ENCODE measurements at places on chromosomes 6 and 20.

GRCh38 chr20:16848061-16848460 lies 99.9 kb downstream of the OTOR start:
- DNase-seq = no peak

GRCh38 chr6:49565855-49566254 lies 15.4 kb downstream of the C6orf141 start:
- DNase-seq = no peak

DNA sequence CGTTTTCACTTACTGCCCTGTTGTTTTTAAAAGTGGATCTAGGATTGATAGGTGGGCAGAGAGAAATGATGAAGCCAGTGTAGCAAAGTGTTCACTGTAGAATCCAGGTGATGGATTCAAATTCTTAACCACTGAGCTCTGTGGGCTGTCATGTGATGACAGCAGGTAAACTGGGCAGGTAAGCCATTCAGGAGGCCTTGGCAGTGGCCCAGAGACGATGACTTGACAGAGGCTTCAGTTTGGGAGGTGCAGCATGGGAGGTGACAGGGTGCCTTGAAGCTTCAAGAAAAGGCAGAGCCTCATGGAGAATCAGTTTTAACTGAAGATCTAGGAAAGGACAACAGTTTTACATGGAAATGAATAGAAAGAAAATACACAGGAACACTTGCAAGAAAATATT lies 2.0 kb downstream of the NAA20 start:
- DNase-seq = no peak

DNA sequence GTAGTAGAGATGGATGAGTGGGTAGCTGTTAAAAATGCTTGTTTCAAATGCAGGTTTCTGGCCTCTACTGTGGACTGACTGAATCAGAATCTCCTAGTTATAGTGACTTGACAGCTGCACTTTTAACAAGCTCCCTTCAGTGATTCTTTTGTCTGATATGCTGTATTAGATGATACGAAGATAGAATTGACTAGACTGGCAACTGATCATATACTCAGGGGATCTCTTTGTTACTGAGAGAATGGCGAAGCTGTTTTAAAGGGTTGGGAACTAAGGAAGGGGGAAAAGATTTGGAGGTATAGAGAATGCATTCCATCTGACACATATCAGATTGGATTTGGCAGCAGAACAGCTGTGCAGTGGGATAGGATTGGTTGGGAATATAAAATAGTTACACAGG lies 7.0 kb downstream of the ENPP4 start:
- no peak for DNase-seq

- DNase-seq = no peak
Observed at GRCh38 chr20:41133709-41134361, 3.5 kb upstream of the PLCG1 start.

DNA sequence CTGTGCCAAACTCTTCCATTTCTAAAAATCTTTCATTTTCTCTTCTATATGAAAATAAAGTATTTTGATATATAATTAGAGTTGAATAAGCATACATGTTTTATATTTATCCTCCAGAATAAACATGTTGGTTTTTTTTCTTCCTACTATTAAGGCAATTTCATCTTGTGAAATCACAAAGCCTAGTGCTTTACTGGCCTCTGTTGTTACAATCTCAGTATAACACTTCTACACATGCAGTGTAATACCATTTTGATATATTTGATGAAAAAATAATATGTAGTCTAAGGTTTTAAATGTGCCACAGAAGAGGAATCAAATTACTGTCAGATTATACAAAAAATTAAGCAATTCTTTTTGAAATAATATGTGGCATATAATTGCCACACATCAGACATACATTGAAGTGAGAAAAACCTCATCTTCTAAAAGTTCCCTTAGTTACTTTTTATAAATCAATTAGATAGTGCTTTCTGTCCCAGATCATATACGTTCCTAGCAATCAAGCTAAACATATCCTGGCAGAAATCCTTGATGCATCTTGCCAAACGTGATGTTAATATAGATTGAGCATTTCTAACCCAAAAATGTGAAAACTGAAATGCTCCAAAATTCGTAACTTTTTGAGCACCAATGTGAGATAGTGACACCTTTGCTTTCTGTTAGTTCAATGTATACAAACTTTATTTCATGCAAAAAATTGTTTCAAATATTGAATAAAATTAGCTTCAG lies 225.1 kb upstream of the MANEA start:
- DNase-seq = no peak

DNA sequence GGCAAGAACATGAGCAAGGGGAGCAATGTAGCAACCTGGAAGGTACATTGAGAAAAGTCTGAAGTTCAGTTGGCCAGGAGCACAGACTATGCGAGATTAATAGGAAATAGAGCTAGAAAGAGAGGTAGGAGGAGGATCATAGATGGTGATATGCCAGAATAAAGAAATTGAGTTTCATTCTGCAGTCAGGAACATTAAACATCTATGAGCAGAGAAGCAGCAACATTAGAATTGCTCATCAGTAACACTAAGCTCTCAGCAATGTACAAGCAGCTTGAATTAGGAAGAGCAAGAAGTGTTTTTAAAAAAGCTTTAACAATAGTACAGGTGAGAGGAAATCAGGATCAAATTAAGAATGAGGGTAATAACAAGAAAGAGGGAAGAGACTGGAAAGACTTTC lies 467.9 kb downstream of the PHF3 start:
- no peak for DNase-seq

GRCh38 chr6:20589266-20589665 lies 55.0 kb downstream of the CDKAL1 start:
- no peak for DNase-seq

DNA sequence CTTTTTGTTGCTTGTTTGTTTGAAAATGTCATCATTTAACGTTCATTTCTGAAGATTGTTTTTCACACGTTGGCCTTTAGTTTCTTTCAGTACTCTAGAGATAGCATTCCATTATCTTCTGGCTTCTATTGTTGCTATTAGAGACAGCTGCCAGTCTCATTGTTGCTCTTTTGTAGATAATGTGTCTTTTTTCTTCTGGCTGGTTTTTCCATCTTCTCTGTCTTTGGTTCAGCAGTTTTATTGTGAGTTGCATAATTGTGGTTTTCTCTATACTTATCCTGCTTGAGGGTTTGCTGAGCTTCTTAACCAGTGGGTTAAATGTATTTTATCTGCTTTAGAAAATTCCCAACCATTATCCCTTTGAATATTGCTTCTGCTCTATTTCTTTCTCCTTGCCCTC lies 23.2 kb upstream of the AIG1 start:
- no peak for DNase-seq

DNA sequence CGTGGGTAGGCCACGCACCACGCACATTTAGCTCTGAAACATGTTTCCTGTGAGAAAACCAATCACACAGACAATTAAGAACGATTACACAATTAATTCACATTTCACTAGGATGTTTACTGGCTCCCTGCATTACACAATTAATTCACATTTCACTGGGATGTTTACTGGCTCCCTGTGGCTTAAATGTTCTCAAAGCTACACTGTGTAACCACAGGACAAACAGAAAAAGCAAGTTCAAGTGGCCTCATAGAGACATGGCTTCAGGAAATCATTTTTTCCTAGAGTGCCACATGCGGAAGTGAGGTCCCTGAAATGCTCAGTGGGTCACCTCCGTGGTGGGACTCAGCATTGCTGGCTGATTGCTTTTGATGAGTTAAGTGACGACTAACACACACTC lies 61.7 kb upstream of the XRN2 start:
- no peak for DNase-seq

- DNase-seq = no peak
Observed at GRCh38 chr6:106886081-106886843, 88.3 kb downstream of the CD24 start.

DNA sequence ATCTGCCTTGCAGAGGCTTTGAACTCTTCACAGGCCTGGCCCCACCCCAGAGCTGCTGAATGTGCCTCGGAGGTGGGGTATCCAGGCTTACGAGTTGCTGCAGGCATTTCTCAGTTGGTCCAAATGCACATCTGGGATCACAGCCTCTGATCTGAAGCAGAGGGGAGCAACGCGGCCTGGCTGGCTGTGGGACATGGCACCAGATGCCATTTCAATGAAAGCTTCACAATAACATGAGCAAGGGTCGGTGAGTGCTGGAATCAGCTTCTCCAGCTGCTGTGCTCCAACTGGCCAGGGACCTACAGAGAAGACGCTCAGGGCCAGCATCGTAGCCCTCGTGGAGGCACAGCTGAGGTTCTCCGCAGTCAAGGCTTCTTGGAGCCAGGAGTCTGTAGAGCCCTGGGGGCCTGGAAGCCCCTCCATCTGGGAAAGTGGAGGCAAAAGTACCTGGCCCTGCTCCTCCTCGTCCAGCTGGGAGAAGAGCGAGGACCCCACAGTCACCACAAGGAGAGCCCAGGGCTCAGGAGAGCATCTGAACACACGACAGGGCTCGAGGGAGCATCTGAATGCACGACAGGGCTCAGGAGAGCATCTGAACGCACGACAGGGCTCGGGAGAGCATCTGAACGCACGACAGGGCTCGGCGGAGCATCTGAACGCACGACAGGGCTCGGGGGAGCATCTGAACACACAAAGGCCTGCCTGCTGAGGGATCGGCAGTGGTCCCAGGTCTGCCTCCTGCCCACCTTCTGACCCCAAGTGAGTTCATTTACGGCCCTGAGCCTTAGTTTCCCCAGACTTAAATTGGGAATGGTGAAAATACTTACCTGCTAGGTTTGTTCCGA lies 165.2 kb downstream of the DLL1 start:
- DNase-seq = no peak

GRCh38 chr6:35954333-35954732 lies 33.4 kb upstream of the SRPK1 start:
- no peak for DNase-seq

DNA sequence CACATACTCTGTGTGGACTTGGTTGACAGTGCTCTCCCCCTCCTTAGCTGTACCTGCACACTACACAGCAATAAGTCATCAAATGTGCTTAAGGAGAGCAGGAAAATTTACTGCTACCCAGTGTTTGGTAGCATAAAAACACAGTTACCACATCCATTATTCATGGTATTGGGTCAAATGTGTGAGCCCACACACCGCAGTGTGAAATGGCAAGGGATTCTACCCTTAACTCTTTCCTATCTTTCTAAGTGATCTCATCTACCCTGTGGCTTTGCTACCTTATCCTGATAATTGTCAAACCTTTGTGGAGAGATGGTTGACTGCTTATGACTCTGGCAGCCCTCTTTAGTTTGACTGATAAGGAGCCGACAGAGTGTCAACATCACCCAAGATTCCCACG lies 47.6 kb downstream of the STX11 start:
- DNase-seq = no peak

DNA sequence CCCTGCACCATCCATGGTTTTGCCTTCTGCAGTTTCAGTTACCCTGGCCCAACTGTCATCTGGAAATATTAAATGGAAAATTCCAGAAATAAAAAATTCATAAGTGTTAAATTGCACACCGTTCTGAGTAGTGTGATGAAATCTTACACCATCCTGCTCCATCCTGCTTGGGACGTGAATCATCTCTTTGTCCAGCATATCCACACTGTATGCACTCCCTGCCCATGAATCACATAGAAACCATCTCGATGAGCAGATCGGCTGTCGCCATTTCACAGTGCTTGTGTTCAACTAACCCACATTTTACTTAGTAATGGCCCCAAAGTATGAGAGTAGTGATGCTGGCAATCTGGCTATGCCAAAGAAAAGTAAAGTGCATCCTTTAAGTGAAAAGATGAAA lies 105.9 kb upstream of the ID4 start:
- DNase-seq = no peak

DNA sequence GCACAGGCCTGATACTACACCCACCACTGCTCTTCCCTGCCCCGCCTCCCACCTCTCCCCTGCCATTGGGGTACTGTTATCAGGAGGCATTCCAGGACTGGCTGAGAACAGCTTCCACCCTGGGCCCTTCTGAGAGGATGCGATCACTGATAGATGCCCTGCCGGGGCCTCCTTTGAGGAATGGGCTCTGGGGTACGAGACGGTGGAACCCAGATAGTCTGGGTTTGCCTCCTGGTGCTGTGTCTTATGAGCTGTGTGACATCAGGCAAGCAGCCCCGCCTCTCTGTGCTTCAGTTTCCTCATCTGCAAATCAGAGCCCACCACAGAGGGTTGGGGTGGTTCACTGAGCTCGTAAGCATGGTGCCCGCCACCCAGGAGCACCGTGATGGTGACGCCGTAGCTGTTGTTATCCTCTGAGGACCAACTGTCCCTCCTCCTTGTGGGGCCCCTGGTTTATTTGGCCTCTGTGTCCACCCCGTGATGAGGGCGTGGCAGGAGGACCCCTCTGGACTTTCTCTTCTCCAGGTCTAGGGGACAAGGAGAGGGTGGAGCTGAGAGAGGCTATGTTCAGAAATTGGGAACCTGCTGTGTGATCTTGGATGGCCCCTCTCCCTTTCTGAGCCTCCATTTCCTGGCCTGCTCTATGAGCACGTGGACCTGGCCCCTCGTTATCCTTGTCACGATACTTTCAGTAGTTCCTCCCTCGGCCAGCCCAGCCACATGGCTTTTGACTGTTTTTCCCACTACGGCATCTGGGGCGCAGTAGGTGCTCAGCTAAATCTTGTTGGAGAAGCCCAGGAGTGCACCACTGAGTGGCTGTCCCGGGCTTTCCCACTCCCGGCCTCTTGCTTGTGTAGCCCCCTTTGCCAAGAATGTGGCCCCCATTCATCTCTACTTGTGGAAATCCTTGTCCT lies 18.3 kb downstream of the SRC start:
- DNase-seq = no peak

GRCh38 chr20:14991023-14991422 lies 653.6 kb upstream of the FLRT3 start:
- no peak for DNase-seq

DNA sequence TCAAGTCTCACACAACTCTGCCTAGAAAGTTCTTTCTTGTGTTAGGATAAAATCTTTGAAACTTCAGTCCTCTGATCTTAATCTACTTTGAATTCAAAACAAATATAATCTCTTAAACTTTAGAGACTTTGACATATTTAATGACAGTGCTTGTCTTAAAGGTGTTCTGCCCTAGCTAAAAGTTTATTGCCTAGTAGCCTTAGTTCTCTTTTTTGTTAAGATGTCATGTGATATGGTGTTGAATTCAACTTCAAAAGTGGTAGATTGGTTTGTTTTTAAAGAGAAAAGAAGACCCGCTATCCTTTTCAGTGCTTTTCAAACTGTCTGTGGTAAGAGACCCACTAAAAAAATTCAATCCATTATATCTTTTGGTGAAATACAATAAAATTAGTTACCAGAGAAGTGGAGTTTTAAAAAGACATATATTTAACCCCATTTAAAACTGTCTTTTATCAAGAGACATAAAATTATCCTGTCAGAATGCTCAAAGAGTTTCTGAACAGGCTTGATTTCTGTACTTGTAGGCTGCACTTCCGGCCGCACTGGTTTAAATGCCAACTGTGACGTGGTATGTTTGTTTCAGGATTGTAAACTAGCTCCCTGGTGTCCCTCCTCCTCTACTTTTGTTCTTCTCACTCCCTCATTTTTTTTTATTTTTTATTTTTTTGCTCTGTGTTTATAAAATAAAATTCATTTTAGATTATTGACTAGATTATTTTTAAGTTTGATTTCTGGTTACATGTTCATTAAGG lies 76.5 kb downstream of the QKI start:
- peak; percentile 16 for DNase-seq

- DNase-seq = no peak
Observed at GRCh38 chr6:11025921-11026635, 18.0 kb downstream of the ELOVL2 start.

- no peak for DNase-seq
Observed at GRCh38 chr20:2603816-2604505, 48.5 kb upstream of the NOP56 start.
